ENCODE measurements at places on chromosomes 5 and 9. TPM values are rescaled to one million over a fixed set of nuclear protein-coding genes. Genes with fewer than 3 reads are reported as not detected.
A peak's percentile ranks its signal among the peaks of the same experiment; 100 is the strongest.

- no peak for DNase-seq
Observed at GRCh38 chr5:31845361-31845760, 206.4 kb downstream of the PDZD2 start.

ZMAT2 gene
- total RNA-seq: 99.3 TPM

GRCh38 chr5:137752905-137753690 lies 1.1 kb downstream of the HNRNPA0 start:
- DNase-seq: peak; percentile 30

- DNase-seq: no peak
Observed at GRCh38 chr5:137837491-137838394, 29.9 kb upstream of the MYOT start.

DNA sequence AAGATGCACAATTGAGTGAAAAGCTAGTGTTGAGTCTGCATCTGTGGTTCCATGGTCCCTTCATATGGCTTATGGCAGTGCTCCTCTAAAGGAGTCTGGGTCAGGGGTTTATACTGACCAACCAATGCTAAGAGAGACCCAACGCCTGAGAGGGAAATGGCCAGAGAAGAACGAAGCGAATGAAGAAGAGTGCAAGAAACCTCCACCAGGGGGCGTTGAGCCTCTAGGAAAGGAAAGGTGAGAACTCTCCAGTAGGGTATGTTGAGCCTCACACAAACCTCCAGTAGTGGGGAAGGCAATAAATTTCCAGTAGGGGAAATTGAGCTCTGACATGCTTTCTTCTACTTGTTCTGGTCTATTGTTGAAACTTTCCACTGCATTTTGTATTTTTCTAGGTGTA lies 470.6 kb downstream of the PRDM9 start:
- DNase-seq: peak; percentile 14

- DNase-seq: peak; percentile 61
Observed at GRCh38 chr5:149257889-149258705, 13.6 kb upstream of the AFAP1L1 start.

GRCh38 chr5:59673438-59674058 lies 220.0 kb downstream of the PDE4D start:
- peak; percentile 41 for DNase-seq

LCN10 gene
- not detected for total RNA-seq

GRCh38 chr5:90279091-90279490 lies 130.5 kb downstream of the CETN3 start:
- no peak for DNase-seq

DNA sequence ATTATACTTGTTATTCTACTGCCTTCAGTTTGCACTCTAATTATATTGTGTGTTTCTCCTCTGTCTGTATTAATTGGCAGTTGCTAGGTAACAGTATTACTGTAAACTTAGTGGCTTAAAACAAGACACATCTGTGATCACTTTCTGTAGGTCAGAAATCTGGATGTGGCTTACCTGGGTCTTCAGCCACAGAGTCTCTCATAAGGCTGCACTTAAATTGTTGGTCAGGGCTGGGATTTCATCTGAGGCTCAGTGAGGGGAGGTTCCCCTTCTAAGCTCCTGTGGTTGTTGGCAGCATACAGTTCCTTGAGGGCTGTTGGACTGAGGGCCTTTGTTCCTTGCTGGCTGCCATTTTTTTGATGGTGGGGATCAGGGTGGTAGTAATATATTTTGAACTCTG lies 68.8 kb downstream of the SLC44A1 start:
- no peak for DNase-seq

MEGF10 gene
- total RNA-seq: not detected

- DNase-seq: peak; percentile 39
Observed at GRCh38 chr9:13719446-13719845, 440.0 kb upstream of the MPDZ start.

- no peak for DNase-seq
Observed at GRCh38 chr5:159104759-159105144, 5.0 kb upstream of the EBF1 start.

- DNase-seq: no peak
Observed at GRCh38 chr9:125650271-125650737, 56.7 kb downstream of the MAPKAP1 start.

GRCh38 chr5:81755320-81755719 lies 4.4 kb upstream of the SSBP2 start:
- DNase-seq: peak; percentile 62

PLAC8L1 gene
- total RNA-seq: not detected

- no peak for DNase-seq
Observed at GRCh38 chr9:72467766-72468738, 53.4 kb upstream of the TMC1 start.

- DNase-seq: no peak
Observed at GRCh38 chr5:26674846-26675245, 363.5 kb downstream of the CDH9 start.

- DNase-seq: no peak
Observed at GRCh38 chr5:152107220-152107619, 182.6 kb upstream of the GLRA1 start.

OR1J2 gene
- not detected for total RNA-seq

ELOVL7 gene
- 11.3 TPM for total RNA-seq
